Activated CD4-positive, CD25-positive, alpha-beta regulatory T cell treated with anti-CD3 and anti-CD28 coated beads, Interleukin-2, amount 50 U/mL, for 24 hours (primary cell): ENCODE measurements at places on chromosomes 4 and X.

GRCh38 chr4:89245459-89245858 lies 62.1 kb downstream of the GPRIN3 start:
- ATAC-seq = no peak

- ATAC-seq = no peak
Observed at GRCh38 chrX:148146121-148146520, 165.0 kb downstream of the FMR1NB start.

GRCh38 chrX:151724563-151725337 lies 8.9 kb downstream of the FATE1 start:
- no peak for ATAC-seq

DNA sequence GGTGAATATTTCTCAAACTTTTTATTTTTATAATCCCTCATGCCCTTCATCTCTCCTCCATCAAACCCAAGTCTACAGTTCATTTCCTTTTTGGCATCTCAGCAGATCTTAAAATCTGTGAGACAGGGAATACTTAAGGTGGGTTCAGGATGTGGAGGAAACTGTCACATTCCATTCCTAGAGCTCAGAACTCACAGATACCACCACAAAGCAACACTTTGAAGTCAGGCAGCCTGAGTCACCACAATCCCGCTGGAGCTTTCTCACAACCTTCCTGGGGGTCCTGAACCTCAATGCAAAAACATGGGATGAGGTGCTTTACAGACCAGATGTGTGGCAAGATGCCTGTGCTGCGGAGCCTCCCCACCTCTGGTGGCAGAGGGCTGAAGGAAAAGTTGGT lies 63.2 kb downstream of the HHIP start:
- ATAC-seq = no peak

DNA sequence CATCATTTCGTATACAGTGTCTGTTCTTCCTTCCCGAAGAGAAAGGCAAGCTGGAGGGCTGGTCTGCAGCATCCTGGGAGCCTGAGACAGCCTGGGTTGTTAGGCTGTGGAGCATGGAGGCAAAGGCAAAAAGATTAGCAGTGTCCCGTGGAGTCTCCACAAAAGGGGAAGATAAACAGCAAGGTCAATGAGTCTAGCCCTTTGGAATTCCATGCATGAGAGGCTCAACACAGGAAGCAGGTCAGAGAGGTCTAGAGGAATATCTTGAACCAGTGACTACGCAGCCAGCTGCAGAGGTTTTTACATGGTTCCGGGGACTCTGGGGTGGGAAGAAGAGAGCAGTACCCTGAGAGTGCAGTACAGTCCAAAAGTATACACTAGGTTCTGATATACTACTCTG lies 12.2 kb upstream of the MCF2 start:
- ATAC-seq = no peak

DNA sequence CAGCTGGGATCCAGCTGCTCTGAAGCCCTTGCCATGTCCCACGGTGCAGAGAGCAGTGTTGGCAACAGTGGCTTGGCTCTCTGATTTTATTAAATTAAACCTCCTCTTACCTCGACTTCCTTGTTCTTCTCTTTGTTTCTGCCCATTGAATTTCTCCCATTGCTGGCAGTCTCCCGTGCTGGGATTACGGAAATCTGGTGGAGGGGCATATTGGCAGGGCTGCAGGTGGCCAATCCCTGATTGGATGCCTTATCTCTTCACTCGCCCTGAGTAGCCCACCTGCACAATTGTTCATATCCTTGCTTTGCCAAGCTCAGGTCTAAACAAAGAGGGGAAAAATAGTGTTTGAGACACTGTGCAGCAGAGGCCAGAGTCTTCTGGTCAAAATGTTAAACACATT lies 493.9 kb downstream of the TMA16 start:
- ATAC-seq = no peak

- ATAC-seq = no peak
Observed at GRCh38 chr4:140344101-140344500, 29.3 kb upstream of the SCOC start.

DNA sequence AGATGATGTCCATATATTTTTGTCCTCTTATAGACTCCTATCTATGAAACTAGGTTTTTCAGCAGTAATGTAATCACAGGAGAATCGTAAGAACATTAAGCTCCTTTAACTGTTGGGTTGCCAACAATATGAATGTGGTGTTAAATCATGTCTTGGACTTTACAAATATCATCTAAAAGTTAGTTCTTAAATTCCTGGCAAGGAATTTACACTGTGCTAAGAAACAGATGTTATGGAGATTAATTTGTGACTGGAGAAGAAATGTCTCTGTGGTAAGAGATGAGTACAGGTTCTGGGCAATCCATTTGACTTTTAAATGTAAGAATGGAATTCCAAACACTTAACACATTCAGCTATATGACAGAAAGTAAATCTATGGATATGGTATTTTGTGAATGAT lies 34.6 kb downstream of the CNKSR2 start:
- ATAC-seq = no peak
